ENCODE measurements at places on chromosomes 1 and 21. TPM values are rescaled to one million over a fixed set of nuclear protein-coding genes. Genes with fewer than 3 reads are reported as not detected.

- no peak for DNase-seq
Measured at GRCh38 chr1:159960721-159961381, 6.8 kb upstream of the SLAMF9 start.

GRCh38 chr1:91400133-91400725 lies 4.4 kb downstream of the HFM1 start:
- DNase-seq = no peak

The FCGR3B gene
- total RNA-seq = not detected

GRCh38 chr1:172761581-172762486 lies 102.9 kb downstream of the FASLG start:
- DNase-seq = no peak

Data from Panc1 (cell line).